ENCODE measurements at places on chromosomes 1 and 21. TPM values are rescaled to one million over a fixed set of nuclear protein-coding genes. Genes with fewer than 3 reads are reported as not detected.

CD247 gene
- 7.7 TPM for total RNA-seq

GPATCH4 gene
- total RNA-seq, result 24.0 TPM

DNA sequence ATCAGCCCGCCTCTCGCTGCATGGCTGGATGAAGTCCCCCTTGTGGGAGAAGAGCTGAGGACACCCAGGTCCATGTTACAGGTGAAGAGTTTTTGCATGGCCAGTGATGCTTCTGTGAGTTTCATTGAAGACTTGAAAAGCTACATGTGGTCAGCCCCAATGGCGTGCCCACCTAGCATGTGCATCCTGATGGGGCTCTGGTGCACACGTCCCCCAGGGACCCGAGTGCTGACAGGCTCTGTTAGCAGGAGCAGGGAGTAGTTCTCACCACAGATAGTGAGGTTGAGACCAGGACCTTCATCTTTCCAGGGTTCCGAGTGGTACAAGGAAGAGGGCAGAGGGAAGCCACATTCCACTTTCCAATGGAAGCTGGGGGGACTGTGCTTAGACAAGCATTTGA, 184.8 kb upstream of the C1orf174 start:
- DNase-seq, result no peak

GRCh38 chr1:203280061-203280460, 25.3 kb upstream of the BTG2 start:
- no peak for DNase-seq

Measured in kidney (tissue), 22 donors.